Hippocampal formation (tissue), 2 donors: ENCODE measurements at places on chromosomes 7 and 10.

GRCh38 chr10:22339761-22340328, 5.5 kb upstream of the SPAG6 start:
- DNase-seq: no peak

DNA sequence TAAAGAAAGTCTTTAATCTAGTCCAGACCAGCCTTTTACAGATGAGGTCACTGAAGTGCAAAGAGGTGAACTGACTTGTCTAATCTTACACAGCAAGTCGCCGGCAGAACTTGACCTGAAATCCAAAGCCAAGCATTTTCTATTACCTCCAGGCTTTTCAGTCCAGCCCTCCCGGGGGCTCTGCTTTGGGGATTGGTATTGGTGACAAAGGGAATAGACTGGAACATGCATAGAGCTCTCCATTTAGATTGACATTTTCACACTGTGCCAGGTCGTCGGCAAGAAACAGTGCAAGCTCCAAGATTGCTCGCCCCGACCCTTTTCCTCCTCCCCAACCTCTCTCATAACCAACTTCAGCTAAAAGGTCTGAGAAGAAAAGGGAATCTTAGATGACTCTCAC, 42.2 kb upstream of the MTPAP start:
- DNase-seq: no peak

- DNase-seq: peak; percentile 85
Observed at GRCh38 chr7:36291387-36292316, 98.0 kb upstream of the ANLN start.

- DNase-seq: no peak
Observed at GRCh38 chr10:130038611-130039109, 72.0 kb downstream of the C10orf143 start.

- no peak for DNase-seq
Observed at GRCh38 chr7:4842319-4843064, 19.3 kb downstream of the PAPOLB start.

- peak; percentile 58 for DNase-seq
Observed at GRCh38 chr10:88389456-88389855, 193.7 kb downstream of the RNLS start.

GRCh38 chr7:135406918-135407317, 103.0 kb downstream of the CNOT4 start:
- no peak for DNase-seq

- DNase-seq: peak; percentile 33
Observed at GRCh38 chr10:30434273-30435072, 489 bp downstream of the MAP3K8 start.

GRCh38 chr10:69335063-69335587, 56.8 kb downstream of the HK1 start:
- DNase-seq: peak; percentile 30

DNA sequence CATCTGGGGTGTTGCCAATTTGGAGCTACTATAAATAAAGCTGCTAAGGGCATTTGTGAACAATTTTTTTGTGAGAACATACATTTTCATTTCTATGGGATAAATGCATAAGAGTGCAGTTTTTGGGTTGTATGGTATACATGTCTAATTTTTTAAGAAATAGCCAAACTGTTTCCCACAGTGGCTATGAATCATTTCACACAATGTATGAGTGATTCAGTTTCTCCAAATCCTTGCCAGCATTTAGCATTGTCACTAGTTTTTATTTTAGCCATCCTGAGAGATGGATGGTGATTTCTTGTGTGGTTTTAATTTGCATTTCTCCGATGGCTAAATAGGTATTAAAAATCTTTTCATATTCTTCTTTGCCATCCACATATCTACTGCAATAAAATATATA, 105.3 kb downstream of the AMPH start:
- DNase-seq: no peak

DNA sequence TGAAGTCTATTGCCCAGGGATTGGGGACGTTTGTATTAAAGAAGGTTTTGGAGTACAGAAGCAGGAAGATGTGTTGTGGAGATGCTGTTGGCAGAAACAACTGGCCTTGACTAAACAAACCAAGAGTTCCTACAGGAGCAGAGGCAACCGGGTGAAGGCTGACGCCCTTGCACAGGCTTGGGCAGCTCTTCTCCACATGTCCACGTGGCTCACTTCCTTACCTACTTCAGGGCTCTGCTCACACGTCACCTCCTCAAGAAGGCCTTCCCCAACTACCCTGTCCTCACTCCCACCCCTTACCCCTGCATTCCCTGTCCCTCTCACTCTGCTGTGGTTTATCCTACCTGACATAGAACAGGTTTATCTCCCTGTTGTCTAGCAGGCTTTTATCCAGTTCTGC, 59.9 kb upstream of the JAZF1 start:
- DNase-seq: no peak

- DNase-seq: no peak
Observed at GRCh38 chr10:17808971-17809841, at the start of gene MRC1. TSS of gene MRC1 (plus strand) at chr10:17809348. CDS start at chr10:17809466, 118 bp downstream.

DNA sequence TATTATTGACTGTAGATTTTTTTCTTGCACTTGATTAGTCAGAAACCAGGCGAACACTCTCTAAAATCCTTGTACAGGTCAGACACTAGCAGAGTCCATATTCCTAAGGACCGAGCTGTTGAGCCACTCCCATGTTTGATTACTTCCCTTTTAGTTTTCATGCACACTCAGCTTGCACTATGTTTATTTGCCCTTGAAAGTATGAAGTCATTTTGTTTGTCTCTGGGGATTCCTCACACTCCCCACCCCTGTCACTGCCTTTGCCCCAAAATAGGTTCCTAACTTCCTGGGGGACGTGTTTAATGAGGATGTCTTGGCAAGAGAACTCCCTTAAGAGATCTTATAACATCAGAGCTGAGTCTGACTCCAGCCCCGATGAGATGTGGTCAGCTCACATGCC, 182.1 kb downstream of the EVX1 start:
- no peak for DNase-seq

- DNase-seq: no peak
Observed at GRCh38 chr10:44458671-44459413, 73.9 kb upstream of the CXCL12 start.

DNA sequence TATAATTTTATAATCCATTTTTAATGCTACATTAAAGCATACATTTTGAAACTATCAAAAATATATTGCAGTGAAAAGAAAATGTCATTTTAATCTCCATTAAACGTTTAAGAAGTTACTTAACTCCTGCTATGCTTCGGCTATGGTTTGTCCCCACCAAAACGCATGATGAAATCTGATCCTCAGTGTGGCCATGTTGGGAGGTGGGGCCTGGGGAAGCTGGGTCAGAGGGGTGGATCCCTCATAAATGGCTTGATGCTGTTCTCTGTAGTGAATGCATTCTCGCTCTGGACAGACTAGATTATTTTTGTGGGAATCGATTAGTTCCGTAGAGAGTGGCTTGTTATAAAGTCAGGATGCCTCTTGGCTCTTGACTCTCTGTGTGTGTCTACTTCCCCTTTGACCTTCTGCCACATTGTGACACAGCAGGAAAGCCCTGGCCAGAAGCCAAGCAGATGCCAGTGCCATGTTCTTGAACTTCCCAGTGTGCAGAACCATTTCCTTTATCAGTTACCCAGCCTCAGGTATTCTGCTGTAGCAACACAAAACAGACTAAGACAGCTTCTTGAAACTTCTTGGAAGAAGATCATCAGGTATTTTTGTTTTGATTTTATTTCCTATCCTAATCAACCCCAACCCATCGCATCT, 77.8 kb downstream of the TCERG1L start:
- no peak for DNase-seq

GRCh38 chr10:93413252-93413689, 68.9 kb downstream of the MYOF start:
- DNase-seq: no peak

GRCh38 chr10:24695452-24695851, 28.2 kb downstream of the ARHGAP21 start:
- DNase-seq: no peak

DNA sequence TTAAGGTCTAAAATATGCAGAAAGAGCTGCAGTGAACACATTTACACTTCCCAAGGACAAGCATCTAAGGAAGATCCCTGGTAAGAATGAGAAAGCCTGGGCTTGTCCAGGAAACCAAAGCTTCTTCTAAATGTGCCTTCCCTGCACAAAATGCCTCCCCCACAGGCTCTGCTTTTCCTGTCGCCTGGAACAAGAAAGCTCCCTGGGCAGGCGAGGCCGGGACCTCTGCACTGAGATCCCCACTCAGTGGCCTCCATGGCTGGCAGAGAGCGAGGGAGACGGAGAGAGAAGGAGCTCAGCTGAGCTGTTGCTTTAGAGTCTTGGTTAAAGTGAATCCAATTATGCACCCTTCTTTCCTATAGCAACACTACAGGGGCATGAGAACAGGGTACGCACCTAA, 75.6 kb downstream of the AMZ1 start:
- DNase-seq: no peak

GRCh38 chr10:127648885-127649284, 88.1 kb upstream of the FOXI2 start:
- DNase-seq: no peak

DNA sequence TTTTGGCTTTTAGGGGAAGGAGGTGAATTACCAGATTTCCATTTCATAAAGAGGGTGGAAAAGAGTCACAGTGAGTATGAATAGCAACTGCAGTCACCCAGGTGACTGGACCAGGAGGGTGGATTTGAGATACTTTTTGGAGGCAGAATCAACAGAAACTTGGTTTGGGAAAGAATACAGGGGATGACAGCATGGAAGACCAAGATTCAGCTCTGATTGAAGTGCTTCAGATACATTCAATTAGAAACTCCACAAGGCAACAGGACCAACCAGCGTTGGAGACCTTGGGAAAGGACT, 83.0 kb downstream of the SGMS1 start:
- DNase-seq: no peak

DNA sequence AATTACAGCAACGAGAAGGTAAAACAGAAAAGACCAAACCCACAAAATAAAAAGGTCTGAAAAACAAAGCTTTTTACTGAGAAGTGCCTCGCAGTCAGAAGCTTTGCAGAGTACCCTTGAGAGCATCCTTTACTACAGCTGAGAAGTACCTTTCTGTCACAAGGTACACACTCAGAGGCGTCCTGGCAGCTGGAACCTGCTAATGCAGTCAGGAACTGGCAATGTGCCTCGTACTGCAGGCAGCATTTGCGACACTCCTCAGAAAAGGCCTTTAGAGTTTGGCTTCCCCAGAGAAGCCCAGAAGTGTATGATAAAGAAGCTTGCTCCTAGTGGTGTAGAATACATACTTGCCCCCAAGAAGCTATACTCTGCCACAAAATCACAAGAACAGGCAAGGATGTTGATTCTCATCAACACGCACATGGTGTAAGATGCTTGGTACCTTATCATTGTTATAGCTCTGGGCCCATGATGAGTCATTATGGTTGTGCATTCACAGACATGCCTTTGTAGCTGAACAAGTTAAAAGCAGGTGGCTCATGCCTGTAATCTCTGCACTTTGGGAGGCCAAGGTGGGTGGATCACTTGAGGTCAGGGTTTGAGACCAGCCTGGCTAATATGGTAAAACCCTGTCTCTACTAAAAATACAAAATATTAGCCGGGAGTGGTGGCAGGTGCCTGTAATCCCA, 2.0 kb upstream of the GTPBP4 start:
- no peak for DNase-seq

DNA sequence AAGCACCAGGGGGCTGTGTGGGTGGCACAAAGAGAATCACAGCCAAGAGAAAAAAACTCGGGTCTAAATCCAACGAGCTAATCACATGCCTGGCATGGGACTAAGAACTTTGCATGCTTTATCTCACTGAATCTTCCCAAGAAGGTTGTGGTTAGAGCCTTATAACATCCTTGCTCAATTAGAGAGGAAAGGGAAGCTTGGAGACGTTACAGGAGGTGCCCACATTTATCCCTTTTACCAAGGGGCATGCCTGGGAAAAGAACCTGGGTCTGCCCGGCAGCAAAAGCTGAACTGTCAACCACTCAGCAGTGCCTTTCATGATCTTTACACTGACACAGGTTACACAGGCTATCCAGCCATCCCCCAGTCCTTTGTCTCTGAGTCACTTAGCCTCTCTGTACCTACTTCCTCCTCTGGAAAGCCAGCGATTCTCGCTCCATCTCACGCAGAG, 190.1 kb downstream of the PRPF18 start:
- DNase-seq: no peak

DNA sequence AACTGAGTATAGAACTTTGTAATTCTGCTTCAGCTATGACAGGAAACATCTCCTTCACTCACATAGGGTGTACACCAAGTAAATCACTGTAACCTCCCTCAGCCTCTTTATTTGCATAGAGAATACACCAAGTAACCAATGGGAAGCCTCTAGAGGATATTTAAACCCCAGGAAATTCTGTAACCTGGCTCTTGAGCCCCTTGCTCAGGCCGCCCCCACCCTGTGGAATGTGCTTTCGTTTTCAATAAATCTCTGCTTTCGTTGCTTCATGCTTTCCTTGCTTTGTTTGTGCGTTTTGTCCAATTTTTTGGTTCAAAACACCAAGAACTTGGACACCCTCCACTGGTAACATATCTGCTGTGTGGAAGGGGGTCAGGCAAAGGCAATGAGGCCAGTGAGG, 60.2 kb downstream of the CLRN3 start:
- no peak for DNase-seq

DNA sequence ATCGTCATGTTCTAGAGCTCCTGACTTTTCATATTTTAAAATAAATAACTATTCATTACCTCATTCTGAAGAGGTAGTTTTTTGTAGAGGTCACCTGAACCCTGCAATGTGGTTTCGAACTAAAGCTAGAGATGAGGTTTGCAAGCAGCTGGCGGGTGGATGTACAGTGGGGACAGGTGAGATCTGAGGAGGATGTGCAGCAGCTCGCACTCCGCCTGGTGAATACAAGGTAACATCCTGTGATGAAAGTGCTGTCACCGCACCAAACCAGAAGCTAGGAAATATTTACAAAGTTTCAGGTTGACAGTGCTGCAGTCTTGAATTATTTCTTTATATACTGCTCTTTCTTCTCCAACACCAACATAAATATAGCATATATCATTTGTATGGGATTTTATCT, 26.5 kb downstream of the NDUFB2 start:
- DNase-seq: no peak

GRCh38 chr7:127546313-127546712, 39.1 kb downstream of the GCC1 start:
- no peak for DNase-seq

DNA sequence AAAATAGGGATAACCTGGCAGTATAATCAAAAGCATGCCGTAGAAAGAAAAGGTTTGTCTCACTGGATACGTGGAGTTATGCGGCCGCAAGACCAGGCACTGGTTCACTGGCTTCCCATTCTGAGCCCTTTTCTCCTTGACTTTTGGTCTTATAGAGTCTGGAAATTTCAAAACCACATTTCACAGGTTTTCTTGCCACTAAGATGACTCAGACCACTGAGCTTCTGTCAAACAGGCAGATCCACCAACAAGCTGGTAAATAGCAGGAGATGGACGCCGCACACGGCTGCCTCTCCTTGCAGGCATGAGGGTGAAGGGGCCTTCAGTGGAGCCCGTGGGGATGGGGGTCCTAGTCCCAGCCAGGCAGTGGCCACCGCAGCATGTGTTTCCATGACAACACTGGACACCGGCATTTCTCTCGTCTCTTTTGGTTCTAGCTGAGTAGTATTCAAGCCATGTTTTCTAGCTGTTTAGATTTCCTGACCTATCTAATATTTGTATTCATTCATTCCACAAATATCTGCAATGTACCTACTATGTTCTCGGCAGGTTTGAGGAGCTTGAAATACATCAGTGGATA, 55.5 kb downstream of the KLF6 start:
- DNase-seq: no peak
